ENCODE measurements at places on chromosomes 16 and 17. TPM values are rescaled to one million over a fixed set of nuclear protein-coding genes. Genes with fewer than 3 reads are reported as not detected.

GRCh38 chr17:29376667-29377270 is 13.4 kb upstream of the TAOK1 start:
- DNase-seq = no peak

DNA sequence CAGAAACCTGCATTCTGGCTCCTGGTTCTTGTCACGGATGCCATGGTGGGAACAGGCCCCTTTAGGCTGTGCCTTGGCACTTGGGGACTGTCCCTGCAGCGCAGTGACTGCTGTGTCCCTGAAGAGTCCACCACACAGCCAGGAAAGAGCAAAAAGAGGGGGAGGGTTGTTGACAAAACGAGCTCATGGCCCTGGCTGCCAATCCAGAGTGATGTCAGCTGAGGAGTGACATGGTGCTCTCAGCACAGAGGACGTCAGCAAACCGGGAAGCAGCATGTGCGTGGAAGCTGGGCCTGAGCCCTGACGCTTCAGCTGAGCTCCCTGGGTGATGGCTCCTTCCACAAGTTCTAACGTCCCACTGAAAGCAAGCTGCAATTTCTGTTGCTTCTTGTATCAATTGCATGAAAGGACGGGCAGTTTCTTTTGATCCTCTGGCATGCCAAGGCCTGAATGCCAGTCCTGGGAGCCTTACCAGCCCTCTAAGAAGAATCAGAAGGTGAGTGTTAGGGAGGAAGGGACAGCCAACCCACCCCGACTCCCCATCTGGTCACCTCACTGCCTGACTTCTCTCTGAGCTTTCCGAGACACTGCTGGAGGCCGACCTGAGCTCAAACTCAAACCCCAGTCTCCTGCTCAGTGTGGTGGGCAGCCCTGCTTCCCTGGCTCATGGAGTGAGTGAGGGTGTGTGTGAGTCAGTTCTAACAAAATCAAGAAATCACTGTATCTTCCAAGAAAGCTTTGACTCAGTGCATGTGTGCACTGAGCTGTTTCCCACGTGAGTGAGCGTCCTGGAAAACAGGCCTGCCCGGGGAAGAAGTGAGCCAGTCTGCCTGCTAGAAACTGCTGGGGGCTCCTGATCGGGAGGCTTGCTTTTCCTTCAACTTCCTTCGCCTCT is 14.7 kb upstream of the WNT3 start:
- DNase-seq = no peak

- DNase-seq = no peak
Observed at GRCh38 chr17:4592240-4593005, 8.1 kb downstream of the SMTNL2 start.

DNA sequence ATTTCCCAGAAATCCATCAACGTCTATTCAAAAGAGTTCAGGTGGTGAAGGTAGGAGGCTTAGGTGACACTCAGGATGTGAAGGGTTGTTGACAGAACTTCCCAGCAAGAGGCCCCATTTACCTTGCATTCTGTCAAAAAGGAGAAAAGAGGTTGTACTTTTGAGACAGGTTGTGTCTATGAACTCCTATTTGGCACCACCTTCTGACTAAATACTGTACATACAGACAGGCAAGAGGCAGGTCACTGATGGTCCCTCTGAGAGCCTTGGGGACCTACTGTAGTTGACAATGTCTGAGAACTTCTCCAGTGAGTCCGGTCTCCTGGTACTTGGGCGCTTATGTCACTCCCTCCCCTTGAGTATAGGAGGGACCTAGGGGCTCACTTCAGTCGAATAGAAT is 479.3 kb upstream of the ZFHX3 start:
- DNase-seq = no peak

DNA sequence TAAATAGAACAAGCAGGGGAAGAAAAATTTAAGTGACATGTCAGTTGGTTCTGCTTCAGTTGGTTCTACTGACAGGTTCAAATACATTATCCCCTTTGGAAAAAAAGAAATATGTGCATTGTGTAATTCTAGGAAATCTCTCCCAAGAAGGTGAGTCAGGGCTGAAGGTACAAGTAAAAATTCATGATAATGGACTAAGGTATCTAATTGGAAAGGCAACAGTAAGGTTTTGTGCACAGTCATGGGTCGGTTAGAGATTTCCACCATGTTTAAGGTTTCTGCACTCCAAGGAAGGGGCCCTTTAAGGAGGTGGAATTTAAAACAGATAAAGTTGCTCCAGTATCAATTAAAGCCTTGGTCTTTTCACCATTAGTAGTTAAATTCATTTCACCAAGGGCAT is 17.9 kb upstream of the B4GALNT2 start:
- no peak for DNase-seq

DNA sequence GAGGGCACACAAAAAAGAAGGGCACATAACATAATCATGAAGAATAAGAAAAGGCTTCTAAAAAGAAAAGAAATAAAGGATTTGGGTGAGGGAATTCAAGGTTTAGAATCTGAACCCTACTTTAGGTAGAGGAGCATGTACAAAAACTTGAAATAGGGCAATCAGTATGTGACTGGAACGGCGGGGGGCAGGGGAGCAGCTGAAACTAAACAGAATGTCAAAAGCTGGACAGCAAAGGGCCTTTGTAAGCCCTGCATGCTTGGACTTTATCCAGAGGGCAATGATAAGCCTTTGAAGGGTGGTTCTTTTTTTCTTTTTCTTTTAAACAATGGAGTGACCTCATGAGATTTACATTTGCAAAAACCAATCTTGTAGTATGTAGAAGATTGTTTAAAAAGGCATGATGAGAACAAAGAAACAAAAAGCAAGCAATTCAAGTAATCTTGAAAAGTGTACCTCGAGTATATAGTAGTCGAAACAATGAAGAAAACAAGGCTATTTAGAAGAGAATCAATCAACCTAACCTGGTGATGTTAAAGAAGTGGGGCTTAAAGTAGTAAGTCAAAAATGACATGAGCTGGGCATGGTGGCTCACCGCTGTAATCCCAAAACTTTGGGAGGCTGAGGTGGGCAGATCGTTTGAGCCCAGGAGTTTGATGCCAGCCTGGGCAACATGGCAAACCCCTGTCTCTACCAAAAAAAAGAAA is 46.7 kb upstream of the ANKFY1 start:
- no peak for DNase-seq

GRCh38 chr17:81685108-81685507 is 1.3 kb downstream of the HGS start:
- DNase-seq = peak; percentile 31

- no peak for DNase-seq
Observed at GRCh38 chr16:19698480-19699465, 19.3 kb downstream of the KNOP1 start.

DNA sequence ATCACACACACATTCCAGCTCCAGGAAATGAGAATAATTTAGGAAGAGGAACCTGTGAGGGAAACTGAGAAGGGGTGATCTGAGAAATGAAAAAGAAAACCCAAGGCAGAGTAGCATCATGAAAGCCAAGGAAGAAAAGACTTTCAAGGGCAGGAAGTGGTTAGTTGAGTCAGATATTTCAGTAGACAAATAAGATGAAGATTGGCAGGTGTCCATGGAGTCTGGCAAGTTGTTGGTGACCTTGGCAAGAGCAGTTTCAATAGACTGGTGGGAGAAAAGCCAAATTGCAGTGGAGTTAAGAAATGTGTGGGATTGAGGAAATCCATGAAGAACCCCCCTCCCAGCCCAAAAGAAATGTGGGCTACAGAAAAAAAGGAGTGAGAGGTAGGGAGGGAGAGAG is 10.7 kb downstream of the GNAO1 start:
- no peak for DNase-seq

DNA sequence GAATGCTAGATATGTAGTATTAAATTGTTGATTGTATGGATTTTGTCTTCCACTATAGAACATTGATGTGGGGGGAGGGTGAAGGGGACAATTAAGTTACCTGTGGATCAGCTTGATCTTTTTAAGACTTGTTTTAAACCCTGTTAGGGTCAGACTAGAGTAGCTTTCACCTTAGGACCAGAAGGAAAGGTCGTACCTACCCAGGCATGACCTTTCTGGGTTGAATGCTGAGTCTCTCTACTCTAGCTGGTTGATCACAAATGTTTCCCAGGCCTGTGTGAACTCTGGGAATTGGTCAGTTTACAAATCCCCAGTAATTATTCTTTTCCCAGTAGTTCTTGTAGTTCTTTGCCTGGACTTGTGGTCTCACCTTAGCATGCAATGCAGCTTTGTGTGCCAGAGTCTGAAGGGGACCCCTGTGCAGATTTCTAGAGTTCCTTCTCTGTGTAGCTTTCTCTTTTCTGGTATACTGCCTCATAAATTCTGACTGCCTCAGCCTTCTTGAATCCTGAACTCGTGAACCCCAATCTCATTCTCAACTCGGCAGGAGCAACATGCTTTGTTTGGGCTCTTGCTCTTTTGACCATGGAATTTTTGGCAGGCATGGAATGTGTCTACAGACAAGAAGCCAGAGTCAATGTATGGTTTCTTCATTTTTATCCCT is 54.1 kb downstream of the VMP1 start:
- no peak for DNase-seq

- DNase-seq = no peak
Observed at GRCh38 chr17:46888727-46889126, 34.2 kb upstream of the GOSR2 start.

DNA sequence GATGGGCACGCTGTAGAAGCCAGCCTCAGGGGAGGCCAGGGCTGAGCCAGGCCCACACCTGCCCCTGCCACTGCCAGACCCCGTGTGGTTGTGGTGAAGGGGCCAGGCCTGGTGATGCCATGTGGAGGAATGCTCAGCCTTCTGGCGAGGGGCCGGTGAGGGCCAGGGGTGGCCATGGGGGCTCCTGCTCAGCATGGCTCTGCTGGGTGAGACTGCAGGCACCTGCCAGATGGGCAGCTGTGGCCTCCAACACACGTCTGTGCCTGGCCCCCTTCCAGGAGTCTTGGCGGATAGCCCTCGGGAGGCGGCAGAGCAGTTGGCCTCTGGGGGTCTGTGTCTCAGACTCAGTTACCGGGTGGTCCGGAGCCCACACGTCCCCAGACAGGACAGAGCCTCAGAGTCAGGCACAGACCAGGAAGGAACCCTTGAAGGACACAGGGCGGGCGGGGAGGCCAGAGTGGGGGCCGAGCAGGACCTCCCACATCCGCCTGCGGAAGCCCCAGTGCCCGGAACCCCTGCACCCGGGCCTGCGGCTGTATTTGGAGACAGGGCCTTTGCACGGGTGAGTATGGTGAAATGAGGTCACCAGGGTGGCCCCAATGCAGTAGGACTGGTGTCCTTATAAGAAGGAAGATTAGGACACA is 22.5 kb upstream of the CHMP6 start:
- DNase-seq = no peak

- no peak for DNase-seq
Observed at GRCh38 chr16:4316108-4316863, 419 bp downstream of the GLIS2 start.

GRCh38 chr16:77385481-77385880 is 49.4 kb downstream of the ADAMTS18 start:
- no peak for DNase-seq

GRCh38 chr17:82173351-82174041 is 39.1 kb downstream of the CCDC57 start:
- no peak for DNase-seq

Gene SNAI3
- 3.3 TPM for total RNA-seq

Gene KRT40
- not detected for total RNA-seq

Gene DOC2A
- 0.31 TPM for total RNA-seq

Gene EPN3
- total RNA-seq = 0.11 TPM

Gene CCR7
- total RNA-seq = not detected

Gene FNDC8
- total RNA-seq = not detected

Gene C17orf50
- not detected for total RNA-seq

Data from OCI-LY7 (cell line).